ENCODE measurements at places on chromosomes 6 and 20.

- DNase-seq, result no peak
These were observed 20.1 kb downstream of the KCNQ2 start for GRCh38 chr20:63452341-63452740.

GRCh38 chr6:89939144-89939543 lies 44.9 kb downstream of the GJA10 start:
- DNase-seq, result no peak

DNA sequence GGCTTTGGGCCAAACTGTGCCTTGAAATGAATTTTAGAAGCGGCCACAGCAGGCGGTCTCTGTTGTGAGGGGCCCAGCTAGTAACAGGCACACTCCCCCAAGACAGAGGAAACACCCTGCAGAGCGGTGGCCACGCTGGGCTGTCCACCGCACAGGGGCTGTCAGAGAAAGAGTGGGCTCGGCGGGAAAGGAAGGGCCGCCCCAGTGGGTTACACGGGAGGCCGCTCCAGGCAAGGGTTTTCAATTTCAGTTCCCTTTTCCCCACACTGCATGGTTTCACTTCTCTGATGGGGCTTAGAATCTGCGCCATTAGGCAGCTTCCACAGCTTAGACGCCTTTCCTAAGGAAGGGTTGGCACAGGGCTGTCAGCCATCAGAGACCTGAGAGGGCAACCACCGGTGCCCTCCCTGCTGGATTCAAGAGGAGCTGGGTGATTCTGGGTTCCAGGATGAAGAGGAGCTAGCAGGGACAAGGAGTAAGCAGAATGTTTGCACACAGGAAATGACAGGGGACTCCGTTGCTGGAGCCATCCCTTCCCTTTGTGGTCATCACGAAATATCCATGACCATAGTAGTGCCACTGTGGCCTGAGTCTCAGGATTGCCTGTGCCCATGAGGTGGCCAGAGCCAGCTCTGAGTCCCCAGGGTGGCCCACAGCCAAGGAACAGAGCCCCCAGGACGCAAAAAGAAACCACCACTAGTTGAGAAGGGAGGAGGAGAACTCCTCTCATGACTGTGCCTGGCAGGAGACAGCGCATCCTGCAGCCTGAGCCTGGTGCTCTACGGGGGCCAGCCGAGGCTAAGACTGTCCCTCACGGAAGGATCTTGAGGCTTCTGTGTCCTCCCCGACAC lies 282.7 kb downstream of the NRN1 start:
- no peak for DNase-seq

GRCh38 chr20:51111290-51111689 lies 88.4 kb upstream of the KCNG1 start:
- no peak for DNase-seq

DNA sequence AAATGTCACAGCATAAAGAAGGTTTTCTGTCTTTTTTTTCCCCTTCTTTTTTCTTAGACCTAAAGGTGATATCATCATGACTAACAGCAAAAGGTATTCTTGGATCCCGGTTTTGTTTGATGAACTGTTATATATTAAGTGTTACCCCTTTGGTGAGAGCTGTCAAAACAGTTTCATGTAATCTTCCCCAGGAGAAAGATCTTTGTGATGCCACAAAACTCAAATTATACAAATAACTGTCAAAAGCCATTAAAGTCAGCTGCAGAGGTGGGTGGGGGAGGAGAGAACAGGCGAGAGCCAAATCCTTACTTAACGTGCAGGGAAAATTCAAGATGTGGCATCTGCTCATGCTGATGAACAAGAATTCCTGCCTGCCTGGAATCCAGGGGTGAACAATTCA lies 258.2 kb downstream of the BMP7 start:
- DNase-seq, result no peak

DNA sequence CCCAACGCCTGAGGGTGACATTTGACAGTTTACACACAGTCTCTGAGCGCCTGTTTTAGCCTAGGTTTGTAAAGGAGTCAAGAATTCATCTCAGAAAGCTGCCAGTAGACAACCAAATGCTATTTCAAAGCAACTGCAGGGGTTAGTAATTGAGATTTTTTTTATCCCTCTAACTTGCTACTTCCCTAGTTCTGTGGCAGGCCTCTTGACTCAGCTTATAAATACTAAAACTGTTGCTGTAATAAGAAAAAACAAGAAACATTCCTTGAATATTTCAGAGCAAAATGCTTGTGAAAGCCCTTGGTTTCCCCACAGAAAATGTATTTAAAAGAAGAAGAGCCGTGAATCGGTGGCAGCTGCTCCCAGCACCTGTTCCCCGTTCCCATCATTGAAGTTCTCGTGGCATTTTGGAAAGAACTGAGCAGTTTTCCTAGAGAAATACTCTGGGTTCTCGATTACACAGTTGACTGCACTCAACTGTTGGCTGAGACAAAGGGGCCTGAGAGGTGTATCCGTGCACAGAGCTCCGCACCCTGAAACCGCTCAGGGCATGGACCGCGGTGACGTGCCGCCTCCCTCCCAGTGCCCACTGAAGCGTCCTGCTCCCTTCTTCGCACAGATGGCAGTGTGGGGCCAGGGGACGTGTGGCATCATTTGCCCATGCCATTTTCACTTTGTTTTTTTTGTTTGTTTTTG lies 20.9 kb downstream of the DLL1 start:
- no peak for DNase-seq

DNA sequence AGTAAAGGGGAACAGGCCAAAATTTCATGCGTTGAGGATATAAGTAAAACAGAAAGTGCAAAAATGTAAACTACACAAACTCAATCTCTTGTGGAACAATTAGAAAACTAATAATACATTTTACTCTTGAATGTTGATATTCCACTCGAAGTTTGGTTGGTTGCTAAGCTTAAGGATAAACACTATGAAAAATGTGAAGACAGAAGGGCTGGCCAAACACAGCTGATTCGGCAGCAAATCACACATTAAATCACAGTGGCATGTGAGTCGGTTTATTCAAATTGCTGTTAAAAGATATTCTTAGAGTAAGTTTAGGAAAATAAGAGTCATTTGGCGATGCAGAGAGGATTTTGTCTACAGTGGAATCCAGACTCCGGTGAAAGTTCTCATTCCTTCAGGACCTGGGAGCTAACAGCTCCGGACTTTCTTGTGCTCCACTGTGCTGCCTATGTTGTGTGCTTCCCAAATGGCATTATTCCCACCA lies 1.4 kb upstream of the EPM2A start:
- peak; percentile 51 for DNase-seq

DNA sequence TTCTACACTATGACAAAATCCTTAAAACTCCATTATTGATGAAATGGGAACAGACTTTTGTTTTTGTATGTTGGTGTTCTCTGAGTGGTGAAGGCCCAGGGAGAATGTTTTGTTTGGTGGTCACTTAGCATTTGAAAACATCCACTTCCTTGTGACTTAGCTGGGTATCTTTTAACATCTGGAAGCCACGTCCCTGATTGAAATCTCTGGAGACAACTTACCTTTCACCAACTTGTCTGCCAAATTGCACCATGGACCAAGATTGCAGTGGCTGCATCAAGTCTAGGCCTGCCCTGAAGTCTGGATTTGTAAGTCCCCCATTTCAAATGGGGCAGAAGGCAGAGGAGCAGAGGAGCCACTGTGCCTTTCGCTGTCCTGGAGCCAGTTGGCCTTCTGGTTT lies 534 bp upstream of the EFCAB8 start:
- DNase-seq, result no peak

GRCh38 chr6:165889636-165890403 lies 226.8 kb upstream of the PDE10A start:
- DNase-seq, result peak; percentile 42

GRCh38 chr6:117740605-117741004 lies 65.3 kb downstream of the NUS1 start:
- DNase-seq, result no peak

DNA sequence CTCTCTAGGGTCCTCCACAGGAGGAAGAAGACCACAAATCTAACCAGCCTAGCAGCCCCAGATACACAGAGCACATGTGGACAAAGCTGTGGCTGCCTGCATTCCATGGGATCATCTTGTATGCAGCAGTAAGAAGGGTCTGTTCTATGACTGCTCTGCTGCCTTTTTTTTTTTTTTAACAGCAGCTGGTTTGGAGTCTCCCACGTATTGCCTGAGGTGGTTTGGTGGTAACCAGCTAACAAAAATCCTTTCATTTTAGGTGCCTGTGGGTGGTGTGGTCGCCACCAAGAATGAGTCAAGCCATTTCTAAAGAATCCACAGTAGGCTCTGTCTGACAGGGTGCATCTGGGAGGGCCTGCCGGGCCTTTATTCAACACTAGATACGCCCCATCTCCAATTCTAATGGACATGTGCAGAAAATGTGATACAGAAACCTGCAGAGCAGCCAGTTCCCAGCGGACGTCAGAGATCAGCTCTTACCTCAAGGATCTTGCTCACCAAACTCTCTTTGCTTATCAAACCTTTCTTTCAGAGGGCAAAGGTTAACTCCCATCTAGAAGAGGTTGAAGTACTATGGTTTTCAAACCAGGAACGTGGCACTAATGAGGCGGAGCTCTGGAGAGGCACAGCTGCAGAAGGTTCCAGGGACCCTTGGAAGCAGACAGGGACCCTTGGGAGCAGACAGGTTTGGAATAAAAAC lies 32.0 kb downstream of the GNAS-AS1 start:
- DNase-seq, result peak; percentile 17

- DNase-seq, result no peak
These were observed 674.6 kb downstream of the EPM2A start for GRCh38 chr6:145060714-145061113.

DNA sequence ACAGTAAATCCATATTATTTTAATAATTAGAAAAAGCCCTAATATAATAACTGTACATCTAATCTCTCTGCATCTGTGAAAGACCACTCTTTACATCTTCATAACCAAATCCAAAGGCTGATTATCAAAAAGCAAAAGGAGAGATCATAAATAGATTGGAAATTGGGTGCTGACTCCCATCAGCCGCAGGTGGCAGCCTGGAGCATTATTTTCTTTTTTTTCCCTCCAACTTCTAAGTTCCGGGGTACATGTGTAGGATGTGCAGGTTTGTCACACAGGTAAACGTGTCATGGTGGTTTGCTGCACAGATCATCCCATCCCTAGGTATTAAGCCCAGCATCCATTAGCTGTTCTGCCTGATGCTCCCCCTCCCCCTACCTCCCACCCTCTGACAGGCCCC lies 30.5 kb downstream of the LRP11 start:
- DNase-seq, result no peak

DNA sequence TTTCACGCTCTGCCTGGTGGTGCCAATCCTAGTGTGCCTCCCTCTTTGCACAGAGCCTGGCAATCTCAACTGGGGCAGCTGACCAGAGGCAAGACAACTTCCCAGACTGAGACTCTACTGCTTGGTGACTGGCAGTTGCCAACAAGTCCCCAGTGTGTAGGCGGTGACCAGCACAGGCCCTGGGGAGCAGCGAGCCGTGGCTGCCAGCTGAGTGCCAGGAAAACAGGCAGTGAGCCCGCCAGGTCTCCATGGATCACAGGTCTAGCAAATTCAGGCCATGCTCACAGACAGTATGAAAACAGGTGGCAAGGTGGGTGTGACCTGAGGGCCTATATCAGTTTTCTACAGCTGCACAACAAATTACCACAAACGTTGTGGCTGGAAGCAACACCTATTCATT lies 289.9 kb downstream of the KIF16B start:
- no peak for DNase-seq

DNA sequence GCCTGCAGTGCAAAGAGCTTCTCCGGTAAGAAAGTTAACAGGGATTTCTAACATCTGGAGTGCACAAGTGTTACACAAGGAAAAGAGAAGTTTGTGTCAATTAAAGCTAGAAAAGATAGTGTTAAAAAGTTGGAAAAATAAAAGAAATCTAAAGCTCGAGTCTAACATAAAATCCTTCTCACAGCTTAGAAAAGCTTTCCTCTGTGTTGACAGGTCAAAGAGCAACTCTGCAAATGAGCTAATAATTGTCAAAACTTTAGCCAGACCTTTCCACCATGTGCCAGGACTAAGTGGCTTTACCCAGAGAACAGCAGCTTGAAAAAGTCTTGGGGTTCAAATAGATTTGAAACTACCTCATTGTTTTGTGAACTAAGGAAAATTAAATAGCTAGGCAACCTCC lies 14.8 kb downstream of the PTPRK start:
- DNase-seq, result no peak

DNA sequence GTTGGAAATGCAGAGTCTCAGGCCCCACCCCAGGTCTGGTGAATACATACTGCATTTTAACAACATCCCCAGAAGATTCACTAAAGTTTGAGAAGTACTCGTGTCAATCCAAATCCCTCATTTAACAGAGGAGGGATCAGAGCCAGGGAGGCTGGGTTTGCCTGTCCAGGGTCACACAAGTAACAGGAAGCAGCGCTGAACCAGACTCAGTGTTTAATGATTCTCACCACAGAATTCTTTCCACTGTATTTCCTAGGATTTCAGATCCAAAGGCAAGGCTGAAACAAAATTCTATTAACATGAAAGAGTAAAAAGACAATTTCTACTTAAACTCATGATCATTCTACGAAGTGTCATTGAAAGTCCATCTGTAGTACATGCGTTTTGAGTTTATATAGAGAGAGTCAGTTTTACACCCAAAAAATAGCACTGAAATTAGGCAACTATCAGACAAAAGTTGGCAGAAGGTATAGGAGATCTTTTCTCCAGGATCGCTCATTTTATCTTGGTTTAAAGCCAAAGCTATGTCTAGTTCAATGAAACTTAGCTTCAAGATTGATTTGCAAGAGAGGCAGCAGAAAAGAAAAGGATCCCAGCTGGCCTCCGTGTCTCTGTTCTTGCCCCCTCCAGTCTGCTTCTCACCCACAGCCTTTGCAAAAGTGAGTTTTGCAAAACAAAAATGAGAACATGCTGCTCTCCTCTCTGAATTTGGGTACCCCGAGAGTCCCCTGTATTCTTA lies 6.0 kb upstream of the AGPAT4 start:
- no peak for DNase-seq

GRCh38 chr20:3106658-3107463 lies 22.3 kb upstream of the AVP start:
- DNase-seq, result no peak

All from fibroblast of the conjunctiva (primary cell).